ENCODE measurements at places on chromosomes 2 and 18.
A peak's percentile ranks its signal among the peaks of the same experiment; 100 is the strongest.

- DNase-seq: no peak
Measured at GRCh38 chr2:72108121-72108520, 39.5 kb downstream of the CYP26B1 start.

DNA sequence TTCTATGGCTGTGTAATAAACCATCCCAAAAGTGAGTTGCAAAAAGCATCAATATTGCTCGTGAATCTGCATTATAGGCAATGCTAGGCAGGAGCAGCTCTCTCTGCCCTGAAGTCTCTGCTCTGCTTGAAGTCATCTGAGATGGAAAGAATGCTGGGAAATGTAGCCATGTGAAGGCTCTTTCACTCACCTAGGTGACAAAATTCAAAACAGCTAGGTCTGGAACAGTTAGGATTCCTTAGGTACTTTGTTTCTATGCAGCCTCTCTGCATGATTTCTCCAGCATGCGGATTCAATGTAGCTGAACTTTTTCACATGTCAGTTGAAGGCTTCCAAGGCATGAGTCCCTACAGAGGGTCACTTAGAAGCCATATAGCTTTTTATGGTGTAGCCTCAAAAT lies 1383.7 kb downstream of the LRP1B start:
- DNase-seq: no peak

DNA sequence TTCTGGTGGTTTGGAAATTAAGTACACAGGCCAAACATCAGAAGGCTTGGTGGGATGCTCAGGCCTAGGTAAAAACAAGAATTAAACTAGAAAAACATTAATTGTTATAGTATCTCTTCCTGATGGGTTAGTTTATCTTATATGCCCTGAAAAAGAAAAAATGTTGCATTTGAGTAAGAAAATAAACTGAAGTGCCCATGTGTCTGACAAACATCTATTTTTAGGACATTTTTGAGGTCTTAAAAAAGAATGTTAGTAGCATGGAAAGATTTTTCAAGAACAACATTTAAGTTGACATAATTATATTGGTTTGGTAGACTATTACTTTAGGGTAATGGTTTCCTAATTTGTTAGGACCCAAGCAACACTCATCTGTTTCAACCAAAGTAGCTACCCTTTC lies 140.1 kb upstream of the RND3 start:
- no peak for DNase-seq

GRCh38 chr2:24919506-24920097 lies 435 bp downstream of the ADCY3 start:
- peak; percentile 51 for DNase-seq

DNA sequence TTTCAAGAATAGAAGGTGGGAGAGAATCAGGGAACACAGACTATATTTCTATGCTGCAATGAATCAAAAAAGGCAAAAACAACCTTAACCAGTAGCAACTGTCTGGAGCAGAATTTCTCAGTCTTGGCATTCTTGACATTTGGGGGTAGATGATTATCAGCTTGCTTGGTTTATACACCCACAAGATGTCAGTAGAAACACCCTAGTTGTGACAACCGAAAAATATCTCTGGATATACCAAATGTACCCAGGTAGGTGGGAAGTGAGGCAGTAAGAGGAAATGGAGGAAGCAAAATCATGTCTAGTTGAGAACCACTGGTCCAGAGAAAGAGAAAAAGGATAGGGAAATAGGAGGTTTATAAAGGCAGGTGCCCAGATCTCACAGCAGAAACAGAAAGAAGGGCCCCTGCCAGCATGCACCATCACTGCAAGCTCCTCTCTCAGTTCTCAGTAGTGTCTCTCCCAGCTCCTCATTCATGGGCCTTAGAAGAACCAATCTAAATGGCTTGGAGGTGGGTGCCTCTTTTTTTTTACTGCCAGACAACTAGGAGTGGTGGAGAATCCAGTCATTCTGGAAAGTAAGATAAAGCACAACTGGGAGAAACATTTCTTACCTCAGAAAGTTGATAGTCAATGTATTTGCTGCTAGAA lies 50.4 kb downstream of the MBD2 start:
- DNase-seq: no peak

DNA sequence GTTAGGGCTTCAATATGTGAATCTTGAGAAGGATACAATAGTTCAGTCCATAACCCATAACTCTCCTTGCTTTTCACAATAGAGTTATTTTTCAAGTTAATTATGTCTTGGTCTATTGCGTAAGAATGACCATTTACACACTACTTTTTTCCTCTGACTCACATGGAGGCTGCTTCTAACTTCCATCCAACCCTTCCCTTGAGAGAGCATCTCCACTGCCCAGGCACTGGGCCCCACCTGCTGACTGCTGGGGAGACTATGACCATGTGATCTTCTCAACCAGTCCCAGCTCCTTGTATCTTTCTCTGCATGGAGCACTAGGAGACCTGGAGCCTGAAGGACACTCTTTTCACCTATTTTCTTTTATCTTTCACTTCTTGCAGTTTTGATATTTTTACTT lies 251.5 kb downstream of the GPD2 start:
- DNase-seq: no peak

DNA sequence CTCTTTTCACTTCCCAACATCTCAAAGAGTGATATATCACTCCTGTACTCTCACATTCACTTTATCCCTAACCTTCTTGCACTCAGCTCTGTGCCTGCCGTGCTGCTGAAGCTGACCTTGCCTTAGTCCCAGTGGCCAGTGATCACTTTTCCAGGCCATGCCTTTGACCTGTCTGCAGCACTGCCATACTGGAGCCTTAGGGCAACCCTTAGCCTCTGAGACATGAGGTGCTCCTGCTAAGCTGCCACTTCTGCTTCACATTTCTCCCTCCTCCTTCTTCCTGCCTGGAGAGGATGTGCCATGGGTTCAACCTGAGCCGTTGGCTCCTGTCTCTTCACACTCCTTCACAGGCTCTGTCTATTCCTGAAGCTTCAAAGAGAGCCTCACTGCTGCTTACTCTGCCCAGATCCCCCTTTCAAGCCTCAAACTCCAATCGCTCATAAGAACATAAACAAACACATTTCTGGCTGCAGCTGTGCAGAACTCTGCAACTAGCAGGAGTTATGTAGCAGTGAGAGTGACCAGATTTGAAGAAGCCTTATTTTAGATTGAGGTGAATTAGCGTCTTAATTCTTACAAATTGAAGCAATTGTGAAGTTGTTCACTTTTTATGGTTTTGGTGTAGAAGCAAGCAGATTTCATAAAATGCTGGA lies 716.2 kb upstream of the FANCL start:
- DNase-seq: no peak

GRCh38 chr2:94873362-94874276 lies 2.4 kb downstream of the TEKT4 start:
- no peak for DNase-seq

DNA sequence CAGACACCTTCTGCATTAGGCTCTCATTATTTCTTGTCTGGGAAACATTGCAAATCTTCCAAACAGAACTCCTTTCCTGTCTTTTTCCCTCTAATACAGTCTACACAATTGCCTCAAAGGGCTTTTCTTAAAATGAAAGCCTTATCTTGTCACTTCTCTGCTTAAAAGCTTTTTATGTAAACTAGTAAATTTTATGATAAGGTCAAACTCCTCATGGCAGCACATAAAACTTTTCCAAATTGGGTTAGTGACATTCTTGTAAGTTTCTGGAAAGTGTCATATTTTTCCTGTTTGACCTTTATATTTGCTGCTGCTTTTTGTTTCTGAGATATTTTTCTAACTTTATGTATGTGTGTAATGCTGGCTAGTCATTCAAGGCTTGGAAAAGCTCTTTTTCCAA lies 261.4 kb upstream of the KLHL14 start:
- no peak for DNase-seq

GRCh38 chr2:234292205-234292961 lies 204.5 kb downstream of the ARL4C start:
- peak; percentile 64 for DNase-seq

DNA sequence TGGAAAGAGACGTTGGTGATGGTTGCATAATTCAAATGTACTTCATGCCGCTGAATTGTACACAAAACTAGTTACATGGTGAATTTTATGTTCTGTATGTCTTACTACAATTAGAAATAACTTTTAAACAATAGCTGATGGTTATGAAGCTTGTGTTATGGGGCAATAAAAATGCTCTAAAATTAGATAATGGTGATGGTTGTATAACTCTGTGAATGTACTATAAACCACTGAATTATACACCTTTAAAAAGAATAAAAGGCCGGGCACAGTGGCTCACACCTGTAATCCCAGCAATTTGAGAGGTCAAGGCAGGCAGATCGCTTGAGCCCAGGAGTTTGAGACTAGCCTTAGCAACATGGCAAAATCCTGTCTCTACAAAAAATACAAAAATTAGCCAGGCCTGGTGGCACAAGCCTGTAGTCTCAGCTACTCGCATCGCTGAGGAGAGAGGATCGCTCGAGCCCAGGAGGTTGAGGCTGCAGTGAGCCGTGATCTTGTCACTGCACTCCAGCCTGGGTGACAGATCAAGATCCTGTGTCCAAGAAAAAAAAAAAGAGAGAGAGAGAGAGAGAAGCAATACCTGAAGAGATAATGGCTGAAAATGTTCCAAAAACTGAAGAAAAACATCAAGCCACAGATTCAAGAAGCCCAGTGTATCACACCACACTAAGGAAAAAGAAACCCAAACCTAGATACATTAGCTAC lies 6.3 kb downstream of the RNU4ATAC start:
- no peak for DNase-seq

- DNase-seq: no peak
Measured at GRCh38 chr18:43396266-43396665, 119.0 kb upstream of the SYT4 start.

GRCh38 chr2:62724886-62725711 lies 19.6 kb downstream of the EHBP1 start:
- DNase-seq: peak; percentile 51

DNA sequence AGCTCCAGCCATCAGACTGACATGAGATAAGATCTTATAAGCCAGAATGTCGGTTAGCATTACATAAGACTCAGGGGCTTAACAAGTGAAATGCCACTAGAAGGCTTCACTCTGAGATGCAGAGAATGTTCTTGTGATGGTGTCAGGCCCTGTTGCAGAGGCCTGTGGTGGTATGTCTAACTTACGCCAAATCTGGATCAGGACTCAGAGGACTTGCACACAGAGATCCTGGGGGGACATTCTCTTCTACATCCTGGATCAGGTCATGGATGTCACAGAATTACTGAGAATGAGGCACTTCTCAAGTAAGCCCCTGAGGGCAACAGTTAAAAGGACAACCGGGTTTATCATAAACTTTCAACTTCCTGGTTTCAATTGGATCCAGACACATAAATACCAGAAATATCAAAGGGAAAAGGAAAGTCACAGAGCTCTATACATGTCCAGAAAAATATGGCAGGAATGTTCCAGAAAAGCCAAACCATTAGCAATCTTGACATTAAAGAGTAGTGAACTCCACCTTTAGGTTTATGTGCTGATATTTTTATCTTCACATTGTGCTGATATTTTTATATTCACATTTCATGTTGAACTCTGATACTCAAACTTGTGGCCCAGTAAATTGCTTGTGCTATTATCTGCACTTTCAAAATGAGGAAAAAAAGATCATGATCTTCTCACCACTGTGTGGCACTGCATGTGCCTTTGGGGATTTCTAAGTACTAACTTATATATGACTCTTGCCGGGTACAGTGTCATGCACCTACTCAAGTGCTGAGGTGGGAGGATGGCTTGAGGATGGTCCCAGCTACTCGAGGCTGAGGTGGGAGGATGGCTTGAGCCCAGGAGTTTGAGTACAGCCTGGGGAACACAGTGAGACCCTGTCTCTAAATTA lies 137.5 kb upstream of the RNF152 start:
- DNase-seq: no peak

GRCh38 chr2:69123182-69123581 lies 110.2 kb downstream of the ANTXR1 start:
- no peak for DNase-seq

DNA sequence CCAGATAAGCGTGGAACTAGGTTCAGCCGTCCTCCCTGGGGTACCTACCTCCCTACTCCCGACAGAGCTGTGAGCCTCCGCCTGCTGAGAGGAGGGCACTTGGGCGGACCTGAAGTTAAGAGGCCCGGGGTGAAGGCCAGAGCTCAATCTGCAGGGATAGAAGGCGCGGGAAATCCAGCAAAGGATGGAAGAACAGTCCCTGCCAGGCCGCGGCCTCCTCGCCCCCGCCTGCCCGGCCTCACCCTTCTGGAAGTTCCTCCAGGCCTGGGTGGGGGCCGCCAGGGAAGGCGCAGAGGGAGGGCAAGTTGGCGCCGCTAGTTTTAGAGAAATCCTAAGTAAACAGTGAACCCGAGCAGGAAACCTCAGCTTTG lies 13.0 kb downstream of the EN1 start:
- no peak for DNase-seq

DNA sequence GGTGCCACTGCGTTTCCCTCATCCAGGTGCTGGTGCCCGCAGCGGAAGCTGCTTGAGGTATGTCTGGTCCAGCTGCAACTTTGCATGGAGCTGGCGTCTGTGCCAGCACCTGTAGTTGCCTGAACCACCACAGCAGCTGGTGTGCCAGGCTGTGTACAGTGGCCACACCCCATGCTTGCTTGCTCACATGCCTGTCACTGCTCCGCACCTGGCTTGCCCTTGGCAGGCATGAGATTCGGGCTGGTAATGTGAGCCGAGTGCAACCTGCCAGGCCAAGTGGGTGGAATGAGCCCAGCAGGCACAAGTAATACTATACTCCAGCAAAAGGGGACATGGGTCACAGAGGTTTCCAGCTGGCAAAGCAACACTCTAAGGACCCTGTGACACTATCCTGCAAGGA lies 1123.3 kb upstream of the ACVR2A start:
- DNase-seq: no peak

GRCh38 chr2:23524261-23524706 lies 139.3 kb downstream of the KLHL29 start:
- no peak for DNase-seq

DNA sequence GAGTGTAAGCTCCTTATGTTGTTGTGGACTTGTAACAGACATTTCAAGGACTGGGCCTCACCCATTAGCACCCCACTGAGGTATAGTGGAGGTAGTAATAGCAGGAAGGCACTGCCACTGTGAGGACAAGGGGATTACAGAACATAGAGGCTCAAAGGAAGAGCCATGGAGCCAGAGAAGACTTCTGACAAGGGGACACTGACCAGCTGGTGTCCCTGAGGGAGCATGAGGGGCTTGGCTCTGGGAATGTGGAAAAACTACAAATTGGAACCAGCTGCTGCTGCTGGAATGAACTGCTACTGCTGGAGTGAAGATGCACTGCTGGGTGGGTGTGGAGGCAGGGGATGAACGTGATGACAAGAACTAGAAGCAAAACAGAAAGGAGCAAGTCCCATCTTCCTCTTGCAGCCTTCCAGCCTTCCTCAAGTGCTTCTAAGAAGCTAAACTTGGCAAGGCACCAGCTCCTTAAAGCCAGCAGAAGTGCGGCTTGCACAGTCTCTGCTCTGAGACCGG lies 167.3 kb upstream of the NOSTRIN start:
- DNase-seq: no peak

DNA sequence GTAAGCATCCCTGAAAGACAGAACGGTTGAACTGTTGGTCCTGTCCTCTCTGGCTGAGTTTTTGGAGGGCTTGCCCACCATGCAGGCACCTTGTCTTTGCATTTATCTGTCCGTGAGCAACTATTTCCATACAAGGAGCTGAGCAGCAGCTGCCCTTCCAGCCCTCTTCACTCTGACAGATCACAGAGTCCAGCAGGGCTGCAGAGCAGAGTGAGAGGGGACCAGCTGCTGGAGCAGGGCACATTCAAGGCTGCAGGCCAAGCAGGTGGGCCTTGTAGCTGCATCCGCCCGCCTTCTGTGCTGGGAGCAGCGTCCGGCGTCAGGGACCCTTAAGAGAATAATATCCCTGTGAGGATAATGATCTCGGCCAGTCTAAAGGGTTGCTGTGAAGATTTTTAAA lies 9.5 kb downstream of the SMYD1 start:
- no peak for DNase-seq

- DNase-seq: no peak
Measured at GRCh38 chr2:219638217-219638947, 11.0 kb downstream of the SLC4A3 start.
